ENCODE measurements at places on chromosomes 16 and 17. TPM values are rescaled to one million over a fixed set of nuclear protein-coding genes. Genes with fewer than 3 reads are reported as not detected.

The CTCF gene
- 38.0 TPM for total RNA-seq

The ARL5C gene
- total RNA-seq = not detected

The MYH8 gene
- not detected for total RNA-seq

The TBC1D16 gene
- total RNA-seq = 8.4 TPM

The ST3GAL2 gene
- total RNA-seq = 27.2 TPM

The USP31 gene
- 11.4 TPM for total RNA-seq

The CSF3 gene
- total RNA-seq = not detected

The GNAO1 gene
- total RNA-seq = 0.51 TPM

The CFAP97D1 gene
- 0.07 TPM for total RNA-seq

The SMG6 gene
- 19.3 TPM for total RNA-seq

The TSPOAP1 gene
- not detected for total RNA-seq

The CBX8 gene
- 22.3 TPM for total RNA-seq

The ATPAF2 gene
- total RNA-seq = 27.9 TPM

The NPIPA5 gene
- total RNA-seq = 0.75 TPM

The KRT27 gene
- total RNA-seq = not detected

The ITGB3 gene
- 3.5 TPM for total RNA-seq

The CETP gene
- not detected for total RNA-seq

The MYH1 gene
- not detected for total RNA-seq

The BRICD5 gene
- total RNA-seq = 4.8 TPM

The CHD9NB gene
- total RNA-seq = 1.6 TPM

The AATK gene
- 0.34 TPM for total RNA-seq

The LPO gene
- total RNA-seq = not detected

The HIRIP3 gene
- total RNA-seq = 15.6 TPM

The ASPHD1 gene
- total RNA-seq = 30.1 TPM

The CACNG3 gene
- not detected for total RNA-seq

The KCNH6 gene
- total RNA-seq = not detected

The SCIMP gene
- total RNA-seq = not detected

The ASPA gene
- total RNA-seq = not detected

The SLC12A3 gene
- total RNA-seq = not detected

The THOC6 gene
- total RNA-seq = 33.7 TPM

The NLE1 gene
- 37.8 TPM for total RNA-seq

The JPT2 gene
- 163 TPM for total RNA-seq

The OTOP2 gene
- 0.11 TPM for total RNA-seq

The SLFN12L gene
- total RNA-seq = not detected

The GAST gene
- not detected for total RNA-seq

The CHRNE gene
- total RNA-seq = 0.15 TPM

The EMC6 gene
- total RNA-seq = 164 TPM

The DPEP1 gene
- 0.73 TPM for total RNA-seq

The KRTAP4-4 gene
- total RNA-seq = not detected

The PIK3R6 gene
- not detected for total RNA-seq

The CTF1 gene
- total RNA-seq = 0.09 TPM

The TMEM132E gene
- total RNA-seq = not detected

The UBN1 gene
- 27.4 TPM for total RNA-seq

The CNOT1 gene
- 126 TPM for total RNA-seq

The PPP1R27 gene
- not detected for total RNA-seq

The KRT20 gene
- total RNA-seq = 0.22 TPM

The RND2 gene
- 0.13 TPM for total RNA-seq

The ITGA3 gene
- 435 TPM for total RNA-seq

The SMIM36 gene
- not detected for total RNA-seq

The ZNF423 gene
- total RNA-seq = 0.11 TPM

The CACNB1 gene
- 4.9 TPM for total RNA-seq

The PABPN1L gene
- total RNA-seq = not detected

The FNDC8 gene
- 0.07 TPM for total RNA-seq

The TMIGD1 gene
- total RNA-seq = not detected
